ENCODE measurements at places on chromosomes 12 and 14.

GRCh38 chr12:60263161-60263560 is 667.3 kb downstream of the SLC16A7 start:
- no peak for DNase-seq

GRCh38 chr14:90850487-90850886 is 34.3 kb upstream of the TTC7B start:
- no peak for DNase-seq

DNA sequence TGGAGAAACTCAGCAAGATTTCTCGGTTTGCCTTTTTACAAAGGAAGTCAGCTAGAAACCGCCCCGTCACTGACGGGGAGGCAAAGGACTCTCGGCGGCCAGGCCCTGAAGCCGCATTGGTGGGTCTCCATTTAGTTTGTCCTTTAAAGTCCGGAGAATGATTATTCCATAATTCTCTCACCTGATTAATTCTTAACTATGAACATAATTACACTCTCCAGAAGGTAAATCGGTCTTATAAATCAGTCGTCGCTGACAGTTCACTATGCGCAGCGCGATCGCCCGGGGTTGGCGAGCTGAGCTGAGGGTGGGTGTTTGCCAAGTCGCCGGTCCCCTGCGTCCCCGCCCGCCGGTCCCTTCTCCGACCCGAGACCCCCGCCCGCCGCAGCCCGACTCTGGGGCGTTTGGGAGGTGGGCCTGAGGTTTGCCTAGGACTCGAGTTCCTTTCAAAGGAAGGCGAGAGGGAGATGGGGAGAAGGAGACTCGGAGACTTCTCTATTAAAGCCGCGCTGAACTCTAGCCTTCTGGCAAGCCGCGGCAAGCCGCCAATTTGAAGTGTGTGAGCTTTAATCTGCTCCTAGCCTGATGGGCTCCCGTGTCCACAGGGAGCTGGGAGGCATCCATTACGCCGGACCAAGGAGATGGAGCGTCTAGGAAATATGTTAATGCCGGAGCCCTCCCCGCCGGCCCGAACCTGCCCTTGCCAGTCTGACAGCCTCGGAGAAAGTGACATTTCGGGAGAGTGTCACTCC is 392.9 kb downstream of the NOVA1 start:
- no peak for DNase-seq

GRCh38 chr14:102785595-102785963 is 8.3 kb downstream of the TRAF3 start:
- DNase-seq: no peak

DNA sequence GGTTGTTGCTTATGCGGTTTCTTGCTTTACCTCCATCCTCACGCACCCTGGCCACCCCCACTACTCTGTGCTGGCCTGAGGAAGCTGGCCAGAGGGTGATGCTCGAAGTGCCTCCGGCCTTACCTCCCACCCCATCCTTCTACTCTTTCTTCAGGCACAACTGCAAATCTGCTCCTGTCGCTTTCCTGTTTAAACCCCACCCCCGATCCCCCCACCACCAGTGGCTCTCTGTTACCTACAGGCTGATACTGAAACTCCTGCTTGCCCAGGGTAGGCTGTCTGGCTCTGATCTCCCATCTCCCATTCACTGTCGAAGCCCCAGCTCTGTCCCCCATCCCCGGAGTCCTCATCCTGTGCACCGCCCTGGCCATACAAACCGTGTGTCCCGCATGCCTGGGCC is 111.5 kb downstream of the PRMT8 start:
- DNase-seq: no peak

- DNase-seq: no peak
Observed at GRCh38 chr14:68921666-68922065, 57.4 kb downstream of the ACTN1 start.

- no peak for DNase-seq
Observed at GRCh38 chr14:81319946-81320345, 80.2 kb downstream of the STON2 start.

GRCh38 chr12:60672949-60673348 is 1077.1 kb downstream of the SLC16A7 start:
- no peak for DNase-seq

DNA sequence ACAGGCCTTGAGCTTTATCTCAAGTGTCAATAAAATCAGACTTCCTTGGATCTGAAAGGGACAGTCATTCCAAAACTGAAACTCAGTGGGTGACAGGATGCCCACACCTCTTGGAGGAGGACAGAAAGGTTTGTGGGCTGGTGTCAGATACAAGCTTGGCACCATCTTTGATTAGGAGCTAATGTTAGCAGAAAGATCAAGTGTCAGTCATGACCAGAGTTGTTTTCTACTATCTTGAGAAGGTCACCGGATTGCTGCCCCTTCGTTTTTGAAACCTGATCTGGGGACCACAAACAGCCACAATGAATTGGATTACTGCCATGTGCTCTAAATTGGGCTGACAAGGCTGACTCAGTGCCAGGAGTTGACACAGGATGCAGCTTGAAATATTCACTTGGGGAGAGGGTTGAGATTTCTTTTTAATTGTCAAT is 88.3 kb downstream of the OTOGL start:
- no peak for DNase-seq

GRCh38 chr12:91053951-91054715 is 3.7 kb downstream of the KERA start:
- no peak for DNase-seq

DNA sequence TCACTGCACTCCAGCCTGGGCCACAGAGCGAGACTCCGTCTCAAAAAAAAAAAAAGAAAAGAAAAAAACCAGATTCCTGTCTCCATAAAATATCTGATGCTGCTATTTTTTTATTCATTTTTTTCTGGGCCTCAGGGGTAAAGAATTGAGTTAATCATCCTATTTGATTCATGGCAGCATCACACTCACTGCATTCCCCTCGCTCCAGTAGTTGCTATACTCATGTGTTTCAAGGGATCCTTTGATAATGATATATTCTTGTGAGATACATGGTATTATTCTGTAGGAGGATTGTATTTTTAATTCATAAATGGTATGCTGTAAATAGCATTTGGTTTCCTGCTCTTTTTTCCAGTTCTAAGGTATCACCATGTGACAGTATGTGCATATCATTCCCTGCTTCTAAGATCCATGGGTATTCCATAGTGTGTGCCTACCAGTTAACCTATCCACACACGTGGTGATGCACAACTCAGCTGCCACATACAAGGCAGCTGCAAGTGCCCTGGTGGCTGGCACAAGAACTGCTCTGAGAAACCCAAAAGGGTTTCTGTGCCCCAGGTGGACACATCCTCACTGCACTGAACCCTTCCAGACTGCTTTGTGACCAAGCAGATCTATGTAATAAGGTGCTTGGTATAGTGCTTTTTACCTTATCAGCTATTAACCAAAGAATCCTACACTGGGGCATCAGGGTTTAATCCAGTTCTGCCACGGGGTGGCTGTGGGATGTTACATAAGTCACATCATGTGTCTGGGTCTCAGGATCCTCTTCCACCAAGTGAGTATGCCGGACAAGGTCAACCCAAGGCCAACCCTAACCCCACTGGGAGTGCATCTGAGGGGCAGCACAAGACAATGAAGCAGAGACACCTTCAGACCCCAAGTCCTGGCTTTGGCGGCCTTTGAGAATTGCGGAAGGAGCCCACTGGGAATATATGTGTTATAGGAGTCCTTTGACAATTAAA is 74.6 kb downstream of the ZFP36L1 start:
- DNase-seq: peak; percentile 16

- DNase-seq: no peak
Observed at GRCh38 chr12:167959-168600, 45.9 kb downstream of the SLC6A12 start.

DNA sequence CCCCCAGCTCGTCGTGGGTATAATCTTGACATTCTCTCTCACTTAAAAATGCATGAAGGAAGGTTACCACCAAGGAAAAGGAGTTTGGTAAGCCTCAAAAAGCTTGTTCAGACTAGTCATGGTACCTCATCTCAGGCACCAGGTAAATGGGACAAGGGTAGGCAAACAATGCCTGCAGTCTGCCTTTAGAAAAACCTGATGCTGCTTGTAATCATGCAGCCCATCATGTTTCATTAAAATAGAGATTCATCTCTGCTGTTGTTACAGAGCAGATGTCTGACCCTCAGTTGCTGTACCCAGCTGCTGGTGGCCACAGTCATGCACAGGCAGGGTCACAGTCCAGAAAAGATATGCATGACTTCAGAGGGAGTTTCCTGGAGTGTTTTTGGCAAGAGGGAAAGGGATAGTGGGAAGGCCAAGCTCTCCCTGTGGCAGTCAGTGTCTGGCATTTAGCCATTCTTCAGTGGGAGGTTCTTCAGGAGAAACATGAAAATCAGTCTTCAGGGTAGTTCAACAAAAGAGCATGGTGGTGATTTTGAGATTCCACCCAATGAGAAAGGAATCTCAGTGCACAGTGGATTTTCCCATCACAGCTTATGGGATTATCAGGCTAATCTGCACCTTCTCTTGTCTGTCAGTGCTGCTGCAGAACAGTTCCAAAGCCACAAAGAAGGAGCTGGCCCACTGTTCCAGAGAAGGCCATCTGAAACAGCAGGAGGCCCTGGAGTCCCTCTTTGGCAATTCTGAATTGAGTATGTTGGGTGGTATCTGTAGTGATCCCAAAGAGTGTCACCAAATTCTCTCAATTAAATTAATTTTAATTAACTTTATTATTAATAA is 202.7 kb upstream of the FRMD6 start:
- no peak for DNase-seq

- no peak for DNase-seq
Observed at GRCh38 chr12:52546126-52546525, 6.8 kb downstream of the KRT71 start.

GRCh38 chr12:100793182-100793581 is 1.4 kb upstream of the ANO4 start:
- DNase-seq: no peak

GRCh38 chr12:22626406-22626805 is 1.4 kb downstream of the ETNK1 start:
- peak; percentile 49 for DNase-seq

DNA sequence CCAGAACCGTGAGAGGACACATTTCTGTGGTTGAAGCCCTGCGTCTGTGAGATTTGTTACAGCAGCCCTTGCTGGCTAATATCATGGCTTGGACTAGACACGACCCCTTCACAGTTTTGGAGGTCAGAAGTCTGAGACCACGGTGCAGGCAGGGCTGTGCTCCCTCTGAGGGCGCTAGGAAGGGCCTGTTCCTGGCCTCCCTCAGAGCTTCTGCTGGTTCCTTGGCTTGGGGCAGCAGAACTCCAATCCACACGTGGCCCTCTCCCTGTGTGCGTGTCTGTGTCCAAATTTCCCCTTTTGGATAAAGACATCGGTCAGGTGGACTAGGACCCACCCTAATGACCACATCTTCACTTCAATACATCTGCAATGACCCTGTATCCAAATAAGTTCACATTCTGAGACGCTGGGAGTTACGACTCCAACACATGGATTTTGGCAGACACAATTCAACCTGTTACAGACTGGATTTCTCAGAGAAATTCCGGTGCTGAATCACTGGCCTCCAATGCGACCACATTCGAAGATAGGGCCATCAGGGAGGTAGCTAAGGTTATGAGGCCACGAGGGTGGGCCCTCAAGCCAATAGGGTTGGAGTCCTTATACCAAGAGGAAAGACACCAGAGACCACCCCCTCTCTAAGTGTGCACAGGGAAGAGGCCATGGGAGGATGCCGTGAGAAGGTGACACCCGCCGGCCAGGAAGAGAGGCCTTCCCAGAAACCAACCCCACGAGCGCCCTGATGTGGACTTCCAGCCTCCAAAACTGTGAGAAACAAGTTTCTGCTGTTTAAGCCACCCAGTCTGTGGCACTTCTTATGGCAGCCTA is 43.6 kb upstream of the PPP2R5C start:
- no peak for DNase-seq

DNA sequence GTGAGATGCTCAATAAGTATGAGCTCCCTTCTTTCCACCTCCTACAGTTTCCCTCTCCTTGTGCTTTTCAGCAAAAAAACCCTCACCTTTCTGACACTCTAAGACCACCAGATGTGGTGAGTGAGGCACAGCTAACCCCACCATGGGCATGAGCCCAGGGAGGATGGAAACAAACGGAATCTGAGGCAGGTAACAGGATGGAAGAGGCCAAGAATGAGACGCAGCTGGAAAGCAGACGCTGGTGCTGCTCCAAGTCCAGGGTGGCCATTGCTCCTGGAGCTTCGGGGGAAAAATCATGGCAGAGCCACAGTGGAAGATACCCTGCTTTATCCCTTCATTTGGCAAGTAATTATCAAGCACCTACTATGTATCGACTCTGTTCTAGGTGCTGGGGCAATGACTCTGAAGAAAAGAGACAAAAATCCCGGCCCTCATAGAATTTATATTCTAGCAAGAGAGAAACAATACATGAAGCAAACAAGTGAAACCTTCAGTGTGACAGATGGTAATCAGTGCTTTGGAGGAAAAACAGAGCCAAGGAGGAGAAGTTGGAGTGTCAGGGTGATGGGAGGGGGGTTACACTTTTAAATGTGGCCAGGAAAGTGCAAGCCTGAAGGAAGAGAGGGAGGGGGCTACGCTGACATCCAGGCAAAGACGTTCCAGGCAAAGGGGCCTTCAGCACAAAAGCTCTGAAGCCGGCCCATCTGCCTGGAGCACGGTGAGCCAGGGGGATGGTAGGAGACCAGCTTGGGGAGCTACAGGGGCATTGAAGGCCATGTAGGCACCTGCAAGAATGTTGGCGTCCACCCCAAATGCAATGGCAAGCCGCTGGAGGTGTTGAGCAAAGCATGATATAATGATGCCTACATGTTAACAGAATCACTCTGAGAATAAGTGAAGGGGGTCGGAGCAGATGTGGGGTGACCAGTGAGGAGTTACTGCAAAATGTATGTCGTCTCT is 154.2 kb downstream of the DPF3 start:
- no peak for DNase-seq

DNA sequence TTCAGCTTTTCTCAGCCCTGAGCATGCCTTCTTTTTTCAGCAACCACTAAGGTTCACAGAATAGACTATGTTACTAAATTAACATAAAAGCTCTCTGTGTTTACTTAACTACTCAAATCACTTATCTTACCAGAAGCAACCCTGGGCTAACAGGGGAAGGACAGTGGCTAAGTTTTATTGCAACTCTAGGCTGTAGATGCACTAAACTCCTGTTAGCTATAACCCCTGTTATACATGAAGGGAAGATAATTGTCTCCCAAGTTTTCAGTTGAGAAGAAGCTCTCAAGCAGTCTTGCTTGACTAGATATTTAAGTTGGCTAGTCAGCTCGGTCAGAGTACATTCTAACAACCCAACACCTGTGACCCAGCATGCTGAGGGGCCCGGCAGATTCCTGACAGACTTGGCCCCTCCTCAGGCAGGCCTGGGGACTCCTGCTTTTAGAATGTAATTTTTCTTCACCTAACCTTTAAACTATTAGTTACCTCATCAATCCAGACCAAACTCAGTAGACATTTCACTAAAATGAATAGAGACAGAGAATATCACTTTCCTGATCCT is 464.5 kb downstream of the EGLN3 start:
- DNase-seq: no peak

GRCh38 chr12:129594098-129594497 is 309.7 kb downstream of the TMEM132D start:
- DNase-seq: no peak

- DNase-seq: no peak
Observed at GRCh38 chr12:16949871-16950667, 344.1 kb upstream of the LMO3 start.

DNA sequence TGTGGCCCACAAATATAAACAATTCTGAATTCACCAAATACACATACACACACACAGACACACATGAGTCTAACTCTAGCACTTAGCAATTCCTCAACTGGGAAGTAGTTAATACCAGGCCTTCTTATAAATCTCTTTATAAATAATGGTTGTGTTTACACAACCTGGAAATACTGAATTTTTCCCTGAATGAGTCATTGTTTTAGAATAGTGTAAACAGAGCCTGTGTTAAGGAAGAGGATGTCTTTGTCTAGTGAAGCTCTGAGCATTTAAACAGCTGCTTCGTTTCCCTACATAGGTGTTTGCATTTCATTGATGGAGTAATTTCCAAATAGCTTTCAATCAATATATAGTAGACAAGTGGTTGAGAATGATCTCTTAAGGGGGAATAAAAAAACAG is 218.8 kb downstream of the BTG1 start:
- no peak for DNase-seq

Data from CD4-positive, alpha-beta T cell treated with Interleukin-12 subunit alpha and Interleukin-12 subunit beta, for 1 hour (primary cell).